ENCODE measurements at places on chromosomes 1 and 21. TPM values are rescaled to one million over a fixed set of nuclear protein-coding genes. Genes with fewer than 3 reads are reported as not detected.
A peak's percentile ranks its signal among the peaks of the same experiment; 100 is the strongest.

SLAMF9 gene
- not detected for total RNA-seq

GRIK3 gene
- not detected for total RNA-seq

DNA sequence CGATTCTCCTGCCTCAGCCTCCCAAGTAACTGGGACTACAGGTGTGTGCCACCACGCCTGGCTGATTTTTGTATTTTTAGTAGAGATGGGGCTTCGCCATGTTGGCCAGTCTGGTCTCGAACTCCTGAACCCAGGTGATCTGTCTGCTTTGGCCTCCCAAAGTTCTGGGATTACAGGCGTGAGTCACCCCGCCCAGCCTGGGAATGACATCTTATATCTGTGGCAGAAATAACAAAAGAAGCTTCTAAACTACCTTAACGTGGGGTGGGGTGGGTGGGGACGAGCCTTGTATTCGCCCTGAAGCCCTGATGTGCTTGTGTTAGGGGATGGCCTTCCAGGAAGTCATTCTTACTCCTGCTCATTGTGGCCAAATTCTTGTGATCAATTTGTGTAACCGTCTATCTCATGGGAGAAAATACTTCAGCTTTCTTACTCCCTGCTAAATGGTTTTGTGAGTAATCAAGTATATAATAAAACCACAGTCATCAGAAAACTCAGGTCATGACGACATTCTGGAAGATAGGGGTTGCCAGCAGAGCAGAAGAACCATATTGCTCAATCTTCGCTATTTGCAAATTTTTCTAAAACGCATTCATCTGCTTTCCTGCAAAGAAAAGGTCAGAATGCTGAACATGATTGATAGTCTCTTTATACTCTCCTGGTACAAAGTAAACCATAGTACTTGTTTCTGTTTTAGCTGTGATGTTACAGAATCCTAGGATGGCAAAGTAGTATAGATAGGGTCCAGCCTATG is 63.2 kb downstream of the DIRAS3 start:
- no peaks in the 10 kb centered on the region for H3K36me3 ChIP-seq
- H3K27ac ChIP-seq, result no peak overlapping the region
- no peak for DNase-seq
- H3K27me3 ChIP-seq, result no peaks in the 10 kb centered on the region
- H3K4me1 ChIP-seq, result no peaks in the 10 kb centered on the region

DNA sequence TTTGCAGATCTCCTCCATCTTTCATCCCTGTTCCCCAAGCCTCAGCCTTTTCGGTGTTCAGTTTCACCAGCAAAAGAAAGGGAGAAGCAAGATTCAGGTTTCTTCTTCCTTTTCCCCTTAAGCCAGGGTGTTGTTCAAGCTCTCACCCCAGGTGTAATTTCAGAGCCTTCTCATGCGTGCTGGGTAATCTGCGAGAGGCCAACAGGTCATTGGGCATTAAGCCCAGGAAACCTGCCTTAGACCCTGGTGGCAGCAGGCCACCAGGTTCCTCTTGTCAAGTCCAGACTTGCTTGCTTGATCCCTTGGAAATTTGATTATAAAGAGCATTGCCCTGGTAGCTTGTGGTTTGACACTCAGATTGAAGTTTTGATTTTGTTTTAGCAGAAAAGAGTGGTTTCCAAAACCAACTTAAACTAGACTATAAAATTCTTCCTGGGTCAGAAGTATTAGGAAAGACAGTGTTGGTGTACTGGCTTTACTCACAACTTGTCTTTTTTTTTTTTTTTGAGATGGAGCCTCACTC is 6.9 kb downstream of the AKR1A1 start:
- H3K36me3 ChIP-seq, result peaks cover 5% of the 10 kb centered on the region
- peaks cover 17% of the 10 kb centered on the region for H3K4me1 ChIP-seq
- no peak overlapping the region for H3K4me3 ChIP-seq
- no peaks in the 10 kb centered on the region for H3K27me3 ChIP-seq
- DNase-seq, result no peak
- H3K27ac ChIP-seq, result peak overlapping the region; percentile 54

DNA sequence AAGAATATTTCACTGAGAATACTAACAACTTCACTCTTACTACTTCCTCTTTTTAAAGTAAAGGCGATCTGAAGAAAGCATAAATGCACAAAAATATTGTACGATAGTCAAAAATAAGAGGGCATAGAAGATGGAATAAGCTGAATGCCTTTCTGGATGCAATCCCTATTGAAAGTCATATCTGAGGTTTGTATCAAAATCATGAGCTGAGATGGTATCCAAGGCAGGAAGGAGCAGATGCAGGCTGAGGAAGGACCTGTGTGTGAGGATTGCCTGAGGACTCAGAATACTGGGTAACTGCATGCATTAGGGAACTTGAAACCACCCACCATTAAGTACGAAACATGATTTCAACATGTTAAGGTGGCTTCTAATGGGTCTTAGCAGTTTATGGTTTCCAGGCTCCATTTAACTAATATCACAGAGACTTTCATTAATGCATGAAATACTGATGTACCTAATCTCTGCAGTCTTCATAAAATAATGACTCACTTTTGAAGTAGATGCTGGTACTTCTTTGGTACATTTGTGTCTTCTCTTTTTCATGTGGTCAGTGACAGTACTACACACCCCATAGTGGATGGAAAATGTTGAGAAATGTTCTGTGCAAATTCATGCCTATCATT is 29.6 kb upstream of the RGS1 start:
- H3K27ac ChIP-seq, result no peak overlapping the region
- peak overlapping the region; percentile 57 for H3K4me3 ChIP-seq
- H3K4me1 ChIP-seq, result peaks cover 85% of the 10 kb centered on the region
- no peak for DNase-seq

DNA sequence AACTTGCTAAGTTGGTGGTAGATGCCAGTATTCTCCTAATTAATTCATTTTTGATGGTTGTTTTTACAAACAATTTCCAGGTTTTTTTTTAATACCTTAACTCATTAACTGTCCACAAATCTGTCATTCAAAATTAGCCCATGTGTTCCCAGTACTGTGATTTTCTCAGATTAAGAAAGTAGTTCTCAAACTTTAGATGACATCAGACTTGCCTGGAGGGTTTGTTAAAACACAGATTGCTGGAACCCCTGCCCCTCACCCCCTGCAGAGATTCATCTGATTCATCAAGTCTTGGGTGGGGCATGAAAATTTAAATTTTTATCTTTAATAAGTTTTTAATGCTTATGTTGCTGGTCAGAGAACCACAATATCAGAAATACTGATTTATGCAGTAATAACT is 130.5 kb downstream of the BACH1 start:
- no peaks in the 10 kb centered on the region for H3K36me3 ChIP-seq
- no peak for DNase-seq
- H3K27me3 ChIP-seq, result no peaks in the 10 kb centered on the region
- H3K27ac ChIP-seq, result no peak overlapping the region
- H3K4me3 ChIP-seq, result no peak overlapping the region

- H3K4me3 ChIP-seq, result no peak overlapping the region
- H3K27ac ChIP-seq, result no peak overlapping the region
- H3K36me3 ChIP-seq, result no peaks in the 10 kb centered on the region
- DNase-seq, result no peak
- no peaks in the 10 kb centered on the region for H3K27me3 ChIP-seq
Measured at GRCh38 chr1:61941794-61942193, 199.5 kb downstream of the PATJ start.

GRCh38 chr21:41680444-41681347 is 86.2 kb downstream of the RIPK4 start:
- H3K4me1 ChIP-seq, result no peaks in the 10 kb centered on the region
- H3K27ac ChIP-seq, result no peak overlapping the region
- no peak for DNase-seq

DNA sequence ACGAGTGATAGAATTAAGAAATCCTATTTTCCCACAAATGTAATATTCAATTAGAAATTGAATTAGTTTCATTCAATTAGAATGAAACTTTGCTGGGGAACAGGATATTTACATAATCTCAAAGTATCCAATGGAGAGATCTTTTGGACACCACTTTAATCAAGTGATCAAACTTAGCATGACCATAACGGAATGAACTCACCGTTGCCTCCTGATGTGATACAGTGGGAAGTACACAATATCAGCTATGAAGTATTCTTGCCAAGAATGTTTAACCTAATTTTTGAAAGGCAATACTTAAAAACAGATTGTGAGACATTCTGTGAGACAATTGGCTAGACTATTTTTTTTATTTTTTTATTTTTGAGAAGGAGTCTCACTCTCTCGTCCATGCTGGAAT is 16.6 kb downstream of the CDKN2C start:
- H3K4me1 ChIP-seq, result no peaks in the 10 kb centered on the region
- H3K27ac ChIP-seq, result no peak overlapping the region
- peaks cover 11% of the 10 kb centered on the region for H3K27me3 ChIP-seq
- no peaks in the 10 kb centered on the region for H3K36me3 ChIP-seq
- no peak overlapping the region for H3K4me3 ChIP-seq

- H3K27ac ChIP-seq, result no peak overlapping the region
- no peak for DNase-seq
- H3K36me3 ChIP-seq, result no peaks in the 10 kb centered on the region
- no peak overlapping the region for H3K4me3 ChIP-seq
- peaks cover 6% of the 10 kb centered on the region for H3K27me3 ChIP-seq
Measured at GRCh38 chr1:244041466-244042120, 9.5 kb upstream of the ZBTB18 start.

DNA sequence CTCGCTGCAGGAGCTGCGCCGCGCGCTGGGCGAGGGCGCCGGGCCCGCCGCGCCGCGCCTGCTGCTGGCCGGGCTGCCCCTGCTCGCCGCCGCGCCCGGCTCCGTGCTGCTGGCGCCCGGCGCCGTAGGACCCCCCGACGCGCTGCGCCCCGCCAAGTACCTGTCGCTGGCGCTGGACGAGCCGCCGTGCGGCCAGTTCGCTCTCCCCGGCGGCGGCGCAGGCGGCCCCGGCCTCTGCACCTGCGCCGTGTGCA is 730 bp downstream of the OLIG1 start:
- DNase-seq, result no peak
- H3K27ac ChIP-seq, result no peak overlapping the region
- H3K4me3 ChIP-seq, result peak overlapping the region; percentile 84
- H3K36me3 ChIP-seq, result no peaks in the 10 kb centered on the region

DNA sequence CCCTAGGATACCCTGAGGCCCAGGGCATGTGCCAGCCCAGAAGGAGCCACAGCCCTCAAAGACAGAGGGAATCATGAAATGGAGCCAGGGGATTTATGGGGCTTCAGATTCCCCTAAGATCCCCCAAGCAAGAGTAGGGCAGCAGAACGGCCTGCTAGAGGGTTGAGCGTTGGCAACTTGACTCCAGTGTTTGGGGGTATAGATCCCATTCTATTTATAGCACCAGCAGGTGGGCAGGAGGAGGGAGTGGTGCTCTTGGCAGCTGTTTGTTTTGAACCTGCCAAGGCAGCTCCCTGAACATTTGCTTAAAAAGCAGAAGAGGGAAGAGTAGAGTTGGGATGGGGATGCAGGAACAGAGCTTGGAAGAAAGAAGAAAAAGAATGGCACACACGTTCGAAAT is 33.7 kb downstream of the GLUL start:
- no peaks in the 10 kb centered on the region for H3K4me1 ChIP-seq
- no peak for DNase-seq
- H3K36me3 ChIP-seq, result no peaks in the 10 kb centered on the region
- no peak overlapping the region for H3K4me3 ChIP-seq
- no peak overlapping the region for H3K27ac ChIP-seq

- no peak for DNase-seq
- H3K4me3 ChIP-seq, result no peak overlapping the region
- H3K27me3 ChIP-seq, result no peaks in the 10 kb centered on the region
- H3K36me3 ChIP-seq, result no peaks in the 10 kb centered on the region
- no peak overlapping the region for H3K27ac ChIP-seq
Measured at GRCh38 chr1:24591781-24592180, 35.9 kb downstream of the NCMAP start.

DNA sequence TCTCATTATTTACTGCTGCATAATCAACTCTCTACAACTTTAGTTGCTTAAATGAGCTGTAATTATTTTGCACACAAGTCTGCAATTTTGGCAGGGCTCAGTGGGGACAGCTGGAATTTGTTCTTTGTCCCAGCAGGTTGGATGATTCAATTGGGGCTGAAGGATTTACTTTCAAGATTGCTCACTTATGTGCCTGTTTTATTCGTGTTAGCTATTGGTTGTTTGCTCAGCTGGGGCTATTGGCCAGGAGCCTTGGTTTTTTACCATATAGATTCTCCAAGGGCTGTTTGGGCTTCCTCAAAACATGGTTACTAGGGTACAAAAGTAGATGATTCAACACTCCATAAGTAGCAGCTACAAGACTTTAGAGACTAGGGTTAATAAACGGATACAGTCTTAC is 13.4 kb downstream of the OR10R2 start:
- H3K36me3 ChIP-seq, result no peaks in the 10 kb centered on the region
- H3K27ac ChIP-seq, result no peak overlapping the region
- H3K27me3 ChIP-seq, result no peaks in the 10 kb centered on the region
- H3K4me3 ChIP-seq, result no peak overlapping the region
- no peaks in the 10 kb centered on the region for H3K4me1 ChIP-seq

GRCh38 chr1:4164965-4165364 is 264.9 kb upstream of the C1orf174 start:
- H3K27me3 ChIP-seq, result peaks cover 17% of the 10 kb centered on the region
- H3K27ac ChIP-seq, result no peak overlapping the region
- no peaks in the 10 kb centered on the region for H3K36me3 ChIP-seq
- H3K4me3 ChIP-seq, result no peak overlapping the region
- H3K4me1 ChIP-seq, result no peaks in the 10 kb centered on the region
- no peak for DNase-seq

DNA sequence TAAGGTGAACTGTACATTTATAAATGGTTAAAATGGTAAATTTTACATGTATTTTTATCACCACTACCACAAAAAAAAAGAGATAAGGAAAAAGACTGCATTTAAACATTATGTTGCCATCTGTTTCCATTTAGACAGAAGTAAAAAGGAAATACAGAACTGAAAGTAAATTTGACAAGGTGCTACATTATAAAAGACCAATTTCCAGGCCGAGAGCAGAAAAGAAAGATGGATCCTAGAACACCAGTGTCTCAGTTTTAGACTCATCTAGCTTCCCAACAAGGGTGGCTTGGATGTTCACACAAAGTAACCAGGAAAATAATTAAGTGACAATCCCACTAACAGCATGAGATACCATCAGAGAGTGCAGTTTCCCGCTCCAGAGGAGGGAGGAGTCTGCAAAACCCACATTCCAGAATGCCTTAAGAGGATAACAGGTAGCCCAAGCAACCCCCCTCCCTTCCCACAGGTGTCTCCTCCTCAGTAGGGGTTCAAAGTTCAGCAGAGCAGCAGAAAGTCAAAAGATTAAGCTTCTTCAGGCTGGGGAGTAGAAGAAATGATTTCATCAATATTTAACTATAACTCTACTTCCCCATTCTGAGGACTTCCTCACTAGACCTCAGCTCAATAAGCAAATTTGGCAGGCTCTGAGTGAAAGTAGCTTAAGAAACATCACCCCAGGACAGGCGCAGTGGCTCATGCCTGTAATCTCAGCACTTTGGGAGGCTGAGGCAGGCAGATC is 11.8 kb downstream of the TPM3 start:
- peaks cover 66% of the 10 kb centered on the region for H3K4me1 ChIP-seq
- no peaks in the 10 kb centered on the region for H3K27me3 ChIP-seq
- H3K36me3 ChIP-seq, result peaks cover 34% of the 10 kb centered on the region
- no peak for DNase-seq
